ENCODE measurements at places on chromosomes 13 and 19.

DNA sequence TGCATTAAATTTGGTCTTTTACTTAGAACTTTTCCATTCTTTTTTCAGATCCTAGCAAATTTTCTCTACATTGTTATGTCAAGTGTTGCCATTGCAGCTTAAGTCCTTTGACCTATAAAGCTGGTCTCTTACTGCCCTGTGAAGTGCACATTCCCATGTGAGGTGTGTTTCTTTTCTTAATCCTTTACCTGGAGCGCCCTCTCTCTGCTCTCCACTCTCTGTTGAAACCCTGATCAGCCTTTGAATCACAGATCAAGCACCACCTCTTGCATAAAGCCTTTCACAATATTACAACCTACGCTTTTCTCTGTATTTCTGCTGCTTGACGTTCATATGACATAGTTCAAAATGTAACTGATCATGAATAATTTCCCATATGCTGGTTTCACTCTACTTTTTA lies 84.8 kb downstream of the PCDH17 start:
- DNase-seq = no peak

DNA sequence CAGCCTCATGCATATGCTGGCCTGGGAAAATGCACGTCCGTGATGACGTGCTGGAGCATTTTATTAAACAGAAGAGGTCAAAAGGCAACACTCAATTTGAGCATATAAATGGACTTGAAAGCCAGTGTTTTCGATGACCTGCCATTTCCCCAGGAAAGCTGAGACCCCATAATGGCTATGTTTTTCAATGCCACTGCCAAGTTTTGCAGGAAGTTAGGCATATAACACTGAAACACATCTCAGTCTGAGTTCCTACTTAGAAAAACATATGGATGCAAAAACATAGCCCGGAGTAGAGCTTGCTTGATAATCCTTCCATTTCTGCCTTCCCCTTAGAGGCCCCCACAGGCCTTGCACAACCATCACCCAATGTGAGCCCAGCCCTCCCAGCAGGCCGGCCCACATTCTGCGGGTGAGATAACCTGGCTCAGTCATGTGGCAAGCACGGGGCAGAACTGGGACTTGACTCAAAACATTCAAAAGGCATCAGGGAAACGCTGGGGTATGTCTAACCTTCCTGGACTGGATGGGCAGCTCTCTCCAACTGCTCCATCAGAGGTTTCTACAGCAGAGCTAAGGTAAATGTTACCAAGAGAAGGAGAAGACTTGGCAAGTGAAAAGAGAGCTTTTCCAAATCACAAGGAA lies 24.9 kb downstream of the EPS15L1 start:
- DNase-seq = peak; percentile 93

DNA sequence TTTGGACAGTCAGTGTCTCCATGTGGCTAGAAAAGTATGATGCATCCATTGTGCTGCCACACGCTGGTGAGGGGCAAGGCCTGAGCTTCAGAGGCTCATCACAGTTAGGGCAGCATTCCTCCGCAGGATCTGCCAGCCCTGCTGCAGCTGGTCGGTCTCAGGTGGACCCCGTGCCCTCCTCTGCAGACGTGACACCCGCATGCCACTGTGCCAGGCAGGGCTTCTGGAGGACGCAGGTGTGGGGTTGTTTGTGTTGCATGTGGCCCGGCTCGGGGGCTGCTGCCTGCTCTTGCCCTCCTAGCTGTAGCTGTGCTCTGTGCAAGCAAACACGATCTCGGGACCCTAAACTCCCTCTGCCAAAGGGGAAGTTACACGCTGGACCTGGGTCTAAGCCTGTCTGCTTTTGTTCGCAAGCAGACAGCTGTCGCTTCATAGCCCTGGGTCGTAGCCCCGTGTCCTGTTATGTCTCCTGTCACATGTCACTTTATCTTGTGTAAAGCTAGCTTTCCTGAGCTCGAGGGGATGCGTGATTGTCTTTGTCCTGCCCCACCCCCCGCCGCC lies 45.3 kb downstream of the SLC7A9 start:
- no peak for DNase-seq

- no peak for DNase-seq
These were observed 8.3 kb upstream of the METTL21C start for GRCh38 chr13:102702965-102703725.

GRCh38 chr19:42985588-42985987 lies 40.7 kb downstream of the PSG11 start:
- DNase-seq = no peak
